MG63 (cell line): ENCODE measurements at places on chromosomes 1 and 21. TPM values are rescaled to one million over a fixed set of nuclear protein-coding genes. Genes with fewer than 3 reads are reported as not detected.
A peak's percentile ranks its signal among the peaks of the same experiment; 100 is the strongest.

DNA sequence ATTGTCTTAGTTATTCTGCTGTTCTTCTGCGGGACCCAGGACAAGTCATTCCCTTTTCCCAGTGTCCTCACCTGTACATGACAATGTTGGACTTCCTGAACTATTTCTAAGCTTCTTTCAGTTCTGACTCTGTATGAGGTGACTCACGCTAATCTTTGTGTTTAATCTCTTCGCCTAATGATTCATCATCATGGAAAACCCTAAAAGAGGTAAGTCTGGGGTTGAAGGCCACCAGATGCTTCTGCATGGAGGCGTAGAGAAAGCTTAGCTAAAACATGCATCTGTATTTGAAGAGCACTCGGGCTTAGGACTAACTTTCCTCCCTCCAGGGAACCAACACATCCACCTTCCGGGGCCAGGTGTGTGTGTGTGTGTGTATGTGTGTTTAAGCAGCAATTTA is 7.4 kb downstream of the SPRR5 start:
- DNase-seq = no peak

DNA sequence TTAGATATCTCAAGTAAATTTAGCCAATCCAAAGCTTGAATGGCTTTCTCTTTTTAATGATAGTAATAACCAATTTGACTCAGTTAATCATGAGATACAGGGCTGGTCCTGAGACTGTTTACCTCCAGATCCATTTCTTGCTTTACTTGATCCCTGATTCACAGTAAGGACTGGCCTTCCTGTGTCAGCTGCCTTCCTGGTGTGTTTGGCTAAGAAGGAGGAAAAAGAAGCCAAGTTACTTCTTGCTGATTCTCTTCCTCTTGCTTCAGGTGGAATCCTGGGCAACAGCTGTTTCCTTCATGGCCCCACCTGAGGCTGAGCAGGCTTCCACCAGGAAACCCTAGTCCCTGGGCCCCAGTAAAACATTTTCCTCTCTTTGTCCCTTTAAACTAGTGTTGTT is 14.6 kb upstream of the RC3H1 start:
- no peak for DNase-seq

DNA sequence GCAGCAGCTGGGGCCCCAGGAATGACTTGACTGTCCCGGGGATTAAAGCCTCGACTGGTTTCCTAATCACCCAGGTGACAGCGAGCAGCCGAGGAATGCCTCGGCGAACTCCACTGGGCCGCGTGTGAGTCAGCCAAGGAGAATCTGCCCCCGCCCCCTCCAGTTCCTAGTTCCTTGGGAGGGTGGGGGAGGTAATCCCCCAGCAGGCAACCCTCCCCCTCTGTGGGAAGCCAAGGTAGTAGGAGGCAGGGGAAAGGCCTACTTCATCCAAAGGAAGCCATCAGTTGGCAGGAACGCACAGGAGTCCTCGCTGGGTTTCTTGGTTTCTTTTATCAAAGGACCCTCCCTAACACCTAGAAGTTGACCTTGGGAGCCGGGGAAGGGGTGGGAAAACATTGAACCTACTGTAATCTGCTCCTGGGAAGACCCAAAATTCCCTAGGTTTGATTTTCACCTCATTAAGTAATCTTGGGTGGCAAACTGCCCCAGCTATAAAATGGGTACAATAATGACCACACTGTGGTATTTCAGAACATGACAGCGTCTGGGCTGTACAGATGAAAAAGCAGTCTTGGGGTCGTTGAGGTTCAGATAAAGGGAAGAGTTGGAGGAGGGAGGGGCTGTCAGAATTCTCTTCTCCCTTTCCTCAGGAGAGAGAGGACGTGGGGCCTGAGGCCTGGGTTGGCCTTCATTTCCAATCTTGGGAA is 1.4 kb downstream of the TENT5B start:
- DNase-seq = peak; percentile 69

DNA sequence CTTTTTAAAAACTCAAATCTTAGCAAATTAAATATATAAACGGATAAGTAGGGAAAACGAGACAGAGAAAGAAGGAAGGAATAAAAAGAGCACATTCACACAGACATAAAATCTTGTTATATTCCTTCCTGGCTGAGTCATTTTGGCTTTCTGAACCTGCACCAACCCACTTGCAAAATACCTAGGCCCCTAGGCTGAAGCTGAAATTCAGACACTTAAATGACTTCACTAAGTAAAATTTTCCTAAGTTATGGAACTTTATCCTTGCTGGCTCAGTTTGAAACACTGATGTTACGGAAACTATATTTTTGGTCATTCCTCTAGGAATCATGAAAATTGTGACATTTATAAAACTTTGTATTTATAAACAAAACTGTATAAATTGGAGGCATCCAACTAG is 462.8 kb upstream of the NFIA start:
- no peak for DNase-seq

DNA sequence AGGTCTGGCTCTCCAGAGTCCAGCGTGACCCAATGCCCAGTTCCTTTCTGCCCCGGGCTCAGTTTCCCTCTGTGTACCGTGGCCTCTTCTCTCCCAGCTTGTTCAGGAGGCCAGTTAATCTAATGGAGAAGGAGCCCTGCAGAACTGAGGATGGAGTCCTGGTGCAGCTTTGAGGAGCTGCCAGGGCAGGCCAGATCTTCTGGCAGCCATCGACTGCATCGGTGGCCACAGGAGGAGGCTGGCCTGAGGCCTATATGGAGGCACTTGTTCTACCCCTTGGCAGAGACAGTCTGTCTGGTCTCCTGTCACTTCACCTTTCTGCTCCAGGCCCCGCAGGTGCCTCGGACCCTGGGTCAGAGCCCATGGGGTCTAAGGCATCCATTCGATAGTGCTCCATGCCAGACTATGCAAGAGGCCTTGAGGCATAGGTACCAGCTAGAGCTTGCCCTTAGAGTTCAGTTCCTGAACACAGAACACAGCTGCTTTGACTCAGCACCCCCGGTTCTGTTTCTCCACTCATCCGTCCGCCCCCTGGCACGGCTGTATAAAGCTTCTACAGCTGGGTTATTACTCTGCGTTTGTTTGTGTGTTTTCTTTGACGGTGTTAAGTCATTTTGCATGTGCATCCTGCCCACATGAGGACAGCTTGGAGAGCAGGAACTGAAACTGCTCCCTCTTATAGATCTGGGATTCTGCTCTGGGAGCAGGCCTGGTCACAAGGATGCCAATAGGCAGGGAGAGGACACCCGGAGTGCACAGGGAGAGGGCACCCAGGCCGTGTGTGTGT is 18.5 kb upstream of the LRRN2 start:
- peak; percentile 53 for DNase-seq

DNA sequence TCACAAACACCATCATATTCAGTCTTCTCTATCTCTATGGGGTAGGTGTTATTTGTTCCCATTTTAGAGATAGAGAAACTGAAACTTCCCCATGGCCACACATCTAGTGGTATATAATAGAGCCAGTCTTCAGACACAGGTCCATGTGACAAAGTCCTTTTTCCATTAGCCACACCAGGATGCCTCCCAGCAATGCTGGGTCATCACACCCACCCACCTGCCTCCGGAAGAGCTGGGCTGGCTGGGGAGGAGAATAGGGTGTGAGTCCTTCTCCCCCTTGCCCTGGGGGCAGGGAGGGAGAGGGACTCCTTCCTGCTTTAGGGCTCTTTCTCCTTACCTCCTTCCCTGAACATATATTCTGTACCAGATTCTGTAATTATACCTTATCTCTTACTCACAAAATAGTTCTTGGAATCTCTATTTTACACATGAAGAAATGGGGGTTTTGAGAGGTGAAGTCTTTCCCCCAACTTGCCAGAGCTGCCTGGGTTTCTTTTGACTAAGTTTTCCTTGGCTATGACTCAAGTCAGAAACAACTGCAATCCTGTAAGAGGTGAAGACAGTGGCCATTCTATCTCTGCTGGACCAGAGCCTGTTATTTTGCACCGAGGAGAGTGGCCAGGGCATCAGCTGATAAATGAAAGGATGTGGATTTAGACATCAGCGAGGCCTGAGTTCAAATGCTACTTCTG is 30.0 kb downstream of the SOX13 start:
- DNase-seq = no peak

DNA sequence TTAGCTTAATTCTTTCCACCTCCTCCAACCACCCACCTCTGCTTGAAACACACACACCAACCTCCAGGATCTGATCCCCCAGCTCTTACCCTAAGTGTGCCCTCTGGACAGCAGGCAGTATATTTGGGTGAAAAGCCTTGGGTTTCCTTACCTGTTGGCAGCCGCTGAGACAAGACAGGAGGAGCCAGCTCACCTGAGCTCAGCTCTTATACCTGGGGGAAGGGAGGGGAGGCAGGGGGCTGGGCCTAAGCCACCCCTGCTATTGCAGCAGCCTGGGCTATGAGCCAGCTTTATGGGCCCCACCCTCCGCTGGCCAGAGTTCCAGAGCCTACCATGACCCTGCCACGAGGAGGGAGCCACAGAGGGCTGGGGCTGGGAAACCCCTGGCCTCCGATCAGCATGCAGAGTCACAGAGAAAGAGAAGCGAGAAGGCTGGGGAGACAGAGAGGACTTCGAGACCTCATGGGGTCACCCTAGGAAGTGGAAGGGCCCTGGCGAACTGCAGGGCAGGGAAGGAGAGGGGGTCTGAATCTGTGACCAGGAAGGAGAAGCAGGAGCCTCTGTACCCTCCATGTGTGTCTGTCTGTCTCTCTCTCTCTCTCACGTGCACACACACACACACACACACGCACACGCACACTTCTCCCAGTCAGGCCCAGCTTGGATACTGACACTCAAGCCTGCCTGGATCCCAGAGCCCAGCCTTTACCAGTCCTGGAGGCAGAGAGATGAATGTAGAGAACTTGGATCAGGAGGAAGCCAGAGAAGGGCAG is at the start of gene S100A14:
Gene S100A14, minus strand, starts transcription at position 182 of the 773 bp plus-strand sequence. CDS start 467 bp downstream, outside the sequence.
- DNase-seq = no peak

DNA sequence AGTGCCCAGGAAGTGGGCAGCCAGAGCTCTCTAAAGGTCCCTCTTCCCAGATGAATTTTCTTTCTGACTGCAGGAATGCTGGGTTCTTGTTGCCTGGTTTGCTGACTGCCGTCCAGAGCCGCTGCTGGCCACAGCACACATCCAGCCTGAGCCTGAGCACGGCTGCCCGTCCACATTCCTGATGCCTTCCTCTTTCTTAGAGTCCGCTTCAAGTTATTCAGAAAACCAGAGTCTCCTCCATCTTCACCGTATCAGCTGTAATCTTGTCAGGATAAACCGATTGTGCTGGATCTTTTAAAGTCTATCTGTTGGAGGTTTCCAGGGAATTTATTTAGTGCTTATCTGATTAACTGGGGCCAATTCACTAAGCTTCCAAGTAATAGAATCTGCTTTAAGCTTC is 84.8 kb upstream of the BCAR3 start:
- DNase-seq = no peak

GRCh38 chr21:40146216-40146837 is 279.1 kb downstream of the PCP4 start:
- DNase-seq = no peak

GRCh38 chr1:155892796-155893195 is 18.4 kb downstream of the RIT1 start:
- DNase-seq = peak; percentile 53

DNA sequence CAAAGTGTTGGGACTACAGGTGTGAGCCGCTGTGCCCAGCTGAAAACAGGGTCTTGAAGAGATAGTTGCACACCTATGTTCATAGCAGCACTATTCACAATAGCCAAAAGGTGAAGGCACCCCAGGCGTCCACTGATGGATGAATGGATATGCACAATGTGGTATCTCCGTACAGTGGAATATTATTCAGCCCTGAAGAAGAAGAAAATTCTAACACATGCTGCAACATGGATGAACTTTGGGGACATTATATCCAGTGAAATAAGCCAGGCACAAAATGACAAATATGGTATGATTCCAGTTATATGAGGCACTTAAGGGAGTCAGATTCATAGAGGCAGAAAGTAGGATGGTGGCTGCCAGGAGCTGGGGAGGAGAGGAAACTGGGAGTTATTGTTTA is 137.6 kb upstream of the WNT4 start:
- DNase-seq = no peak

DNA sequence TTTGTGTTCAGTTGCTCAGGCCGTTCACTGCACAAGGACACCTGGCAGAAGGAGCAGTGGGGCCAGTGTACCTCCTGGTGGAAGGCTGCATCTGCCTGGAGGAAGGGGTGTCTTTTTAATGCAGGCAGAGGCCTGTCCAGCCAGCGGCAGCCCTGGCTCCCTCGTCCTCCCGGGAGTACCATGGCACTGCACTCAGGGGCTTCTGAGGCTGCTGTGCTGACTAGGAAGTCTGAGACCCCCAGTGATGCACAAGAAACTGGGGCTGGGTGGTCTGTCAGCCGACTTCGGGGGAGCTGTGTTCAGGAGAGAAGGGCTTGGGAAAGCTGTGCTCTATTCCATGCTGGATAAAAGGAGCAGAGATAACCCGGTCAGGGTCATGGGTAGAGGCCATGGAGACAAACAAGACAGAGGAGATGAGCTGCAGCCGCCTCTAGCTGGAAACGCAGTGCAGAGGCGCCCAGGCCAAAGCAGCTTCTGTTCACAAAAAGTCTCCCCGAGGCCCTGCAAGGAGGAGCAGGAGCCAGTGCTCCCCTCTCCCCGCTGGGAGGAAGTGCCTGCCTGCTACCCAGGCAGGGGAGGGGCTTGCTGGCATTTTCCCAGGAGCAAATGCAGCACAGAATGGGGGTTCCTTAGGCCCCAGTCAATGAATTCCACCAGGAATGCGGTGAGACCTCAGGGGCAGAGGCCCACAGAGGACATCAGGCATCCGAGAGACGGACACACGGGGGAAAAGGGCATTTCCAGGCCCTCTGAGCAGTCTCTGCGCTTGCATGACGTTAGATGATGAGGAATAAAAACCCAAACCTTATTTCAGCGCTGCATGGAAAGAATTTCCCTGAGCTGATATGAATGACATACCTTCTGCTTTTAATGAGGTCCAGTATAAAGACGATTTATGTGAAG is 17.2 kb upstream of the C2CD2 start:
- DNase-seq = no peak

DNA sequence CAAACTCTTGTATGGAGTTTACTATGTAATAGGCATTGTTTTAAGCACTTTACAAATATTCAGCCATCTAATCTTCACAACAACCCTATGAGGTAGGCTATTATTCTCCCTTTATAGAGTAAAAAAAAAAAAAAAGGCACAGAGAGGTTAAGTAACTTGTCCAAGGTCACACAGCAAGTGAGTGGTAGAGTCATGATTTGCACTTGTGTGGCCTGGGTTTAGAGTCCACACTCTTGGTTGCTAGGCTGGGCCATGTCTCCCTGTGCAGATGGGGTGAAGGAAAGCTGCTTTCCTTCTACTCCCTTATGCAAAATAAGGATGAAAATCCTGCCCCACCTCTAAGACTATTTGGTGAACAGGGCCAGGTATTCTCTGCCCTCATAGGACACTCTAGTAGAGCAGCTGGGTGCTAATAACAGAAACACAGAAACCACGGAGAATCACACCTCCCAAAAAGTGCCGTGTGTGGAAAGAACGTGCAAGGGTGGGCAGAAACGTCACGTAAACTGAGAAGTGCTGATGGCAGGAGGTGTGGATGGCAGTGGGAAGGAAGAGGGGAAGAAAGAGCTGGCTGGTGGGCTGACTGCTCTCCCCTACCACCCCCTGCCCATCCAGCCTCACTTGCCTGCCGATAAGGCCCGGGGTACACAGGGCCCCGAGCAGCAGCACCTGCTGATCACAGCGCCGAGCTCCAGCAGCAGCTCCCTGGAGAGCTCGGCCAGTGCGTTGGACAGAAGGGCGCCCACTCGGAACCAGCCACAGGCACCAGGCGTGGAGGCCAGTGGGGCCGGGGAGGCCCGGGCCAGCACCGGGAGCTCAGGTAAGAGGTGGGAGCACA is 28.3 kb upstream of the VPS13D start:
- no peak for DNase-seq

Gene STIL
- total RNA-seq = 9.6 and 14.2 TPM in 2 replicates

Gene AK4
- total RNA-seq = 1.5 and 2.0 TPM in 2 replicates

Gene CFHR2
- not detected in 2 replicates for total RNA-seq

Gene C1orf35
- 38.6 and 39.0 TPM in 2 replicates for total RNA-seq

Gene MTARC2
- 1.3 and 8.4 TPM in 2 replicates for total RNA-seq
